ENCODE measurements at places on chromosomes 16 and 17. TPM values are rescaled to one million over a fixed set of nuclear protein-coding genes. Genes with fewer than 3 reads are reported as not detected.

Gene GABARAP
- 440 TPM for total RNA-seq

Gene RAB40B
- total RNA-seq = 9.2 TPM

Gene OR1F1
- total RNA-seq = not detected

Gene MMP15
- total RNA-seq = 3.9 TPM

Gene KRTAP4-6
- total RNA-seq = not detected

Gene MT1H
- total RNA-seq = not detected

Gene CLEC10A
- total RNA-seq = not detected

Gene ABCC12
- under 0.01 TPM for total RNA-seq

Gene TMC5
- not detected for total RNA-seq

Gene PLLP
- total RNA-seq = under 0.01 TPM

Gene C16orf96
- 0.13 TPM for total RNA-seq

Gene ABCC3
- 25.2 TPM for total RNA-seq

Gene NOG
- total RNA-seq = not detected

Gene NOMO2
- total RNA-seq = 133 TPM

Gene CCL1
- not detected for total RNA-seq

Gene SLFN14
- not detected for total RNA-seq

Gene CD68
- 116 TPM for total RNA-seq

Gene KLHL36
- 48.5 TPM for total RNA-seq

Gene AOC3
- 0.13 TPM for total RNA-seq

Gene TBX2
- 8.4 TPM for total RNA-seq

Gene DPEP3
- not detected for total RNA-seq

Measured in articular chondrocyte of knee joint (primary cell).